Skin of body (tissue), 3 donors: ENCODE measurements at places on chromosomes 4 and X. TPM values are rescaled to one million over a fixed set of nuclear protein-coding genes. Genes with fewer than 3 reads are reported as not detected.

GRCh38 chr4:175106301-175106700 is 188.1 kb downstream of the ADAM29 start:
- no peak for DNase-seq

Gene OCIAD1
- total RNA-seq, result 83.2 TPM

DNA sequence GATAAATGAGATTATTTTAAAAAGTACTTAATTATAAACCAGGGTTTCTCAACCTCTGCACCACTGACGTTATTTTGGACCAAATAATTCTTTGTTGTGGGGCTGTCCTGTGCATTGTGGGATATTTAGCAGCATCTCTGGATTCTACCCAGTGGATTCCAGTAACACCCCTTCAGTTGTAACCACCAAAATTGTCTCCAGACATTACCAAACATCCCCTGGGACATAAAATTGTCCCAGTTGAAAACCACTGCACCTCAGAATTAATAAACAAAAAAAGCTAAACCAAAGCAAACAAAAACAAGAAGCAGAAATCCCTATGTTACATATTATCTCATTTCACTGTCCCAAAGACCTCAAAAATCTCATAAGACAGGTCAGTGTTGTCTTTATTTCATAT is 54.2 kb upstream of the GIMD1 start:
- no peak for DNase-seq

DNA sequence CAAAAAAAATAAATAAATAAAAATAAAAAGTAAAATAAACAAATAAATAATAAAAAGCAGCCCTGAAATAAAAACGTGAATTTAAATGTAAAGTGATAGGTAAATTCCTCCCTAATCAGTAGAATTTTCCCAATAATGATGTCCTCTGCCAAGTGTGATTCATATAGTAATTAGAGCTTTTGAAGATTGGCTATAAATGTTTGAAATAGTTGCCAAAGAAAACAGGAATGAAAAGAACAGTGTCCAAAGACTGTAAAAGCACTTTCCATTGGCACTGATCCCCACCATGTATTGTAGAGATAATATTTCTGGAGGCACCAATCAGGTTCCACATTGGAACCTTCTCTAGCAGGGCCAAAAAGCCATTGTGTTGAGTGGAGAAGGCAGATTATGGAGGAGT is 25.9 kb upstream of the SMARCAD1 start:
- DNase-seq, result no peak

GRCh38 chr4:76691807-76692582 is 205.9 kb downstream of the SOWAHB start:
- no peak for DNase-seq

Gene SPARCL1
- total RNA-seq, result 118 TPM

- no peak for DNase-seq
These were observed 119.9 kb downstream of the ENPP6 start for GRCh38 chr4:184097815-184098214.

- no peak for DNase-seq
These were observed 109.3 kb upstream of the MXRA5 start for GRCh38 chrX:3455796-3456195.

DNA sequence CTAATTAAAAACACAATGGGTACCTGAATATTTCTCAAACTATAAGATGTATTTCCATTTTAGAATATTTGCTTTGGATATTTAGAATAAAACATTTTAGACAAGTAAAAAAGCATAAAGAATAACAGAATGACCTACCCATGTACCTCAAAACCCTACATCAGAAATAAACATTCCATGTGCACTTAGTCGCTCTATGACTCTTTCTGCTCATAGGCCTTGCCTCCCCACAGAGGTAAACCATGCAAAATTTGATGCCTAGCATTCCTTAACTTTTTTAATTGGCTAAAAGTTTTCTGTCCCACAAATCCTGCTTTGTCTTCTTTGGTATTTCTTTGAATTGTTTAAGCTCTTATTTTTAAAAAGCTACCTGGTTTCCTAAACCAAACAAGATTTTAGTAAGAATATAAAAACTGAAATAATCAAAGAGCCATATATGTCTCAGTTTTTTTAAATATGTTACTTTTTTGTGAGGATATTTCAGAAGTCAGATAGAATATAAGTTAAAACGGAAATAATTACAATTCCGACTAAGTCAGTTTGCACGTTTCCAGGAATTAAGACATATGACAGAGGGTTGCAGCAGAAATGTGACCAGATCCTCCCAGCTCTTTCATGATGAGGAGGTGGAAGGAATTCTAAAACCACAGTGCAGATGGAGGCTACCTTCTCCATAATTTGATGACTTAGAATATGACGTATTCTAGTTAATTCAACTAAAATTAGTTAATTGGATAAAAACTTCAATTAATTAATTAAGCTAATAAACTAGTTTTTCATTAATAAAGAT is 102.5 kb downstream of the FIP1L1 start:
- DNase-seq, result no peak

GRCh38 chr4:5409972-5410618 is 298.3 kb downstream of the EVC2 start:
- DNase-seq, result no peak

GRCh38 chrX:107766470-107767150 is 9.0 kb downstream of the TSC22D3 start:
- DNase-seq, result peak; percentile 27

Gene HSD17B11
- total RNA-seq, result 32.0 TPM

DNA sequence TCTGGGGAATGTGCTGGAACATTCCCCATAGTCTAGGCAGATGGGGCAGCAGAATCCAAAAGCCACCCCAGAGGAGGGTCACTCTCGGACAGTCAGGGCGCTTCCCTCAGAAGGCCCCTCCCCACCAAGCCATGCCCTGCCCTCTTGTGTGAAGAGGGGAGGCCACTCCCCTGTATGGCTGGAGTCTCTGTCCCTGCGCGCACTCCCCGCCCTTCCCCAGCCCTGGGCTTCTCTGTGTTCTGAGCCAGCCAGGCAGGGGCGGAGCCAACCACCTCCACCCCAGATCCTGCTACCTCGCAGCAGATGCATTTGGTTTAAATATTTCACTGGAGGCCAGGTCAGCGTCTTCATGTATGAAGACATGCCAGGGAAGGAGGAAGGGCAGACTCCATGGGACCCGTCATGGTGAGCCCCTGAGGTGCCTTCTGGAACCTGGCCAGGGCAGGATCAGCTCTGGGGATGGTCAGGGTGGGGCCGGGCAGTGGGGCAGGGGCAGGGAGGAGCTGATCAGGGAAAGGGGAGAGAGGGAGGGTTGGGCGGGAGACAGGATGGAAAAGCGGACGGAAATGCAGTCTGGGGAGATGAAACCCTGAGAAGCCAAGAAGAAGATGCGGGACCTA is 107.3 kb downstream of the ADRA2C start:
- no peak for DNase-seq
